ENCODE measurements at places on chromosomes 6 and 20.

- no peak for DNase-seq
Measured at GRCh38 chr6:150233843-150234269, 91.0 kb downstream of the PPP1R14C start.

DNA sequence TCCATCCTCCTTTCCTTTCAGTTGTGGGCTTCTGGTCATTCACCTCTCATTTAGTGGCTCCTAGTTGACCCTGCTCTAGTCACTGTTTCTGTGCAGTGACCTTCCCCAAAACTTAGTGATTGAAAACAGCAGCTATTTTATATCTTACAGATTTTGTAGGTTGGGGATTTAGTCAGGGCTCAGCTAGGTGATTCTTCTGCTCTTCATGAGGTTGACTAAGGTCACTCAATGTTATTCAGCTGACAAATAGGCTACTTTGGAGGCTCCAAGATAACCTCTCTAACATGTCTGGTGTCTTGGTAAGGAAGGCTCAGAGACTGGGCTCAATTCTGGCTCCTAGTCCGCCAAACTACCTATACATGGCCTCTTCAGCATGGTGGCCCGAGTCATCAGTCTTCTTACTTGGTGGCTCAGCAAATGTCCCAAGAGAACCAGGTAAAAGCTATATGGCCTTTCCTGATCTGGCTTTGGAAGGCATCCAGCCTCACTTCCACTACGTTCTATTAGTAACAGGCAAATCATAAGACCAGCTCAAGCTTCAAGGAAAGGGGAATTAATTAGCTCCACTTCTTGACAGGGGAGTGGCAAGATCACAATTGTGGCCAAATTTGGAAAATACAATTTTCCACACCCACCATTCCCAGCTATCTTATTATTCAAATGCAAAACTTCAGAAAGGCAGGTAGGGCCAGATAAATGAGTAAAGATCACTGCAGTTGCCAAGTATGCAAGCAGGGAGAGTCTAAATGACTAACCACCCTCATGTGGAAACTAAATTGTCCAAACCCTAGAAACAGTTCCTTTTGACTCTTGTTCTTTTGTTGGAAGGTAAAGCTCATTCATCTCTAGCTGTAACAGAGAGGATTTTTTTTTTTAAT, 50.5 kb upstream of the LTV1 start:
- no peak for DNase-seq

DNA sequence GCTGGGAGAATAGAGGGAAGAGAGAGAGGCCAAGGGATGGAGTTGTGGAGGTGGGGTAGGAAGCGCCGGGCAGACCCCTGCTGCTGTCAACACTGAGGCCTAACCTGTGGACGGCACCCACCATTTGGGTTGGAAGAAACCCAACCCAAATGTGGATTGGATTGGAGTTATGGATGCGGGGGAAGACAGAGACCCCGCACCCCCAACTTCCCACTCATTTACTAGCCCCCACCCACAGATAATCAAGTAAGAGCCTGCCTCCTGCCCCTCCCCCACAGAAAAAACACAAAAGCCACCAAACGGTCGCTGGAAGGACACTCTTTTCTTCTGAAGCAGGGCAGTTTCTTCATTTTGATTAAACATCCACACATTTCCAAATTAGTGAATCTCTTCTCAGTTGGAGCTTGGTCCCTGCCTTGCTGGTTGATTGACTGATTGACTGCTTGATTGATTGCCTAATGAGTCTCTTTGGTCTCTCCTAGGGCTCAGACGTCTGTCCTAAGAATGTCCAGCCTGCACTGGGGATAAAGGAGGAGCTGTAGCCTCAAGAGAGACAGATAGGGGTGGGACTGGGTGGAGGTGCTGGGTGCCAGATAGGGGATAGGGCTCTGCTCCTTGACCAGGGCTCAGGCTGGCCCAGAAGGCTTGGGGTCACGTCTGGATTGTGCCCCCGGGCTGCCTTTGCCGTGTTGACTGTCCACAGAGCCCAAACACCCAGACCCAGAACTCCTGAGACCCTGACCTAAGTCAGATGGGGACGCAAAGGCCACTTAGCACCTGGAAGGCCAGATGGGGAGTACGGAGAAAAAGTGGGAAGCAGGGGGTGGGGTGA, 74.9 kb upstream of the FOXP4 start:
- DNase-seq: no peak

DNA sequence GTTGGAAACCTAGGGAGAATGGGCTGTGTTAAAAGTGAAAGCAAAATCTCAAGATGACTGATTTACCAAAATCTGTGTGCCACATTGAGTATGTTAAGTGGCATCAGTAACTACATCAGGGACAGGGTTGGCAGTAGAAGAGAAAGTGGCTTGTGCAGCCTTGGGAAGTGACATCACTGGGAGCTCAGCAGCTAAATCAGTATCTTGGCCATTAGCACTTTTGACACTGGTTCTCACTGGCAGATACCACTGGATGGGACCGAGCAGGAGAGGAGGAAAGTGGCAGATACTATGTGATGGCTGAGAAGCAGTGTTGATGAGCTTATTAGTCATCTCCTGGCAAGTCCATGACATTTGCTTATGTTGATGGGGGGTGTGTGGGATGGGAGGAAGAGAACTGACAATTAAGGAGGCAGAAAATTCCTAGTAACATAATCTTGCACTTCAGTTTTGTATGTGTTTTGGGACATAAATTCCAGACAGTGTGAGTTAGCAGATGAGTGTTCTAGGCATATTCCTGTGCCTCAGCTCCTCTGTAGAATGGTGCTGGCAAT, 322.2 kb downstream of the SOX4 start:
- DNase-seq: no peak

- no peak for DNase-seq
Measured at GRCh38 chr6:5163247-5163646, 78.1 kb downstream of the PPP1R3G start.

GRCh38 chr20:9508696-9509178, 5.7 kb upstream of the LAMP5 start:
- DNase-seq: no peak

- no peak for DNase-seq
Measured at GRCh38 chr6:133225560-133225959, 15.6 kb upstream of the EYA4 start.

- no peak for DNase-seq
Measured at GRCh38 chr20:35840421-35840820, 68.6 kb downstream of the PHF20 start.
